A549 treated with CpdA at 1 μM for 4 hours (cell line): ENCODE measurements at places on chromosomes 6 and 20. TPM values are rescaled to one million over a fixed set of nuclear protein-coding genes. Genes with fewer than 3 reads are reported as not detected.

The C6orf141 gene
- 23.6 to 30.5 TPM (median 25.8 TPM) in 5 replicates for total RNA-seq

The SAMD5 gene
- 0.62 to 0.94 TPM (median 0.76 TPM) in 5 replicates for total RNA-seq

The STX11 gene
- 1.8 to 2.2 TPM (median 2.0 TPM) in 5 replicates for total RNA-seq

The BPIFA1 gene
- not detected in 5 replicates for total RNA-seq

The TFAP2A gene
- 16.6 to 20.6 TPM (median 18.3 TPM) in 5 replicates for total RNA-seq
